Stimulated activated CD4-positive, alpha-beta T cell treated with anti-CD3 and anti-CD28 coated beads, Interleukin-15, amount 100 ng/mL, for 1 hour (primary cell): ENCODE measurements at places on chromosomes 4 and X.

- DNase-seq: no peak
These were observed 54.6 kb downstream of the SPANXN3 start for GRCh38 chrX:143462696-143463095.

- no peak for DNase-seq
These were observed 22.7 kb upstream of the SEPTIN11 start for GRCh38 chr4:76926841-76927240.

DNA sequence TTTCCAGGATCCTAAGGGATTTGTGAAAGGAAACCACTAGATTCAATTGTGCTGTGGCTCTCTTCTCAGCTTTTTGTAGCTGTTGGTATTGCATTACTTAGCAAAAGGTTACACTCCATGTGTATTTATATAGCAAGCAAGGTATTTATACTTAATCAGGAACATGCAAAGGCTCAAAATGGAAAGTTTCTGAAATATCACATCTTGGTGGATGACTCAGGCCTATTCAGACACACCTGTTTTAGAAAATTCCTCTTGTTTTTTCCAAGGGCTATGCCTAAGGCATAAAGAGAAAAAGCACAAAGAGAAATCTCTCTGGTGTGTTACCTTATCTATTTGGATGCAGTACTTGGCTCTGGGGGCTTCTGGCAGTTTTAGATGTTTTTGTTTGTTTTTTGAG lies 144.4 kb upstream of the GALNT7 start:
- DNase-seq: no peak

- no peak for DNase-seq
These were observed 9.9 kb upstream of the GASK1B start for GRCh38 chr4:158182736-158183135.

GRCh38 chr4:16001484-16001858 lies 38.5 kb upstream of the FGFBP2 start:
- DNase-seq: peak; percentile 2

- peak; percentile 24 for DNase-seq
These were observed 441 bp downstream of the SLC9B2 start for GRCh38 chr4:103075894-103076746.

DNA sequence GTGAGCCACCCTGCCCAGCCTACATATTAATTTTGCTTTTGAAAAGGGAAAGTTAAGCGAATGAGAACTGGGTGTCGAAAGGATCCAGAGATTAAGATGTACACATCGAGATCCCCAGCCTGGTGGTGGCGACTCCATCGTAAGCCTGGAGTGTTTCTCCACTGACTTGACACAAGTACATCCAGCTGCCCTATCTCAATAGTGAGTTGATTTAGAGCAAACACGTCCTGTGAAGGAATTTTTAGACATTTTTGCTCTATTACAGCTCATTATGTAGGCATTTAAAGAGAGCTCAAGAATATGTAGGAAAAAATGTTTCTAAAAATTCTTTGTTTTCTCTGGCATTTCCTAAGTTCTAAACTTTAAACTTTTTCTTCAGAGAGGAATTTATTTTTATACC lies 11.7 kb upstream of the CLDN34 start:
- DNase-seq: no peak

DNA sequence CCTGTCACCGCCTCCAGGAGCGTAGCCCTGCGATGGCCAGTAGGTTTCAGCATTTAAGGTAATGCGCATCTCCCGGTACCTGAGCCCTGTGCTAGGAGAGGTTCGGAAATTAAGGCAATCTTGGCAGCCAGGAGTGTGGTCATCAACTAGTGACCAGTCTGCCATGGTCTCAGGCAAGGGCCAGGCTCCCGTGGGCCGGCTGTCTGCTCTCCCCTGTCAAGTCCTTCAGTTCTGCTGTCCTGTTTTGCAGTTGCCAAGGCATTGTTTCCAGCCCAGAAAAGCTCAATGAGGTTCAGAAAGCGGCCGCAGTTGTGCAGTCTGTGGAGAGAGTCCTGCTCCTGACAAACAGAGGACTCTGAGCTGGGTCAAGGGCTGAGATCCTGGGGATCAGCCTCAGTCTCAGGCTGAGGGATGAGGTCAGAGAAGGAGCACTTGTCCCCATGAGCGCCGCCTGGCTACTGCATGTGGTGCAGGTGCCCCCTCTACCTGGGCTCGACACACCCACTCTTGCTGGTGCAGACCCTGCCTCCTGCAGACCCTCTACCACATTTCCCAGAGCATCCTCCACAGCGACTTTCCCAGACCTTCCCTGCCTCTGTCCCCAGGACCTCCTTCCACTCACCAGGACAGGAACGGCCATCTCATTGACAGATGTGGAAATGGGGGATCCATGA lies 53.4 kb upstream of the PSAPL1 start:
- no peak for DNase-seq

DNA sequence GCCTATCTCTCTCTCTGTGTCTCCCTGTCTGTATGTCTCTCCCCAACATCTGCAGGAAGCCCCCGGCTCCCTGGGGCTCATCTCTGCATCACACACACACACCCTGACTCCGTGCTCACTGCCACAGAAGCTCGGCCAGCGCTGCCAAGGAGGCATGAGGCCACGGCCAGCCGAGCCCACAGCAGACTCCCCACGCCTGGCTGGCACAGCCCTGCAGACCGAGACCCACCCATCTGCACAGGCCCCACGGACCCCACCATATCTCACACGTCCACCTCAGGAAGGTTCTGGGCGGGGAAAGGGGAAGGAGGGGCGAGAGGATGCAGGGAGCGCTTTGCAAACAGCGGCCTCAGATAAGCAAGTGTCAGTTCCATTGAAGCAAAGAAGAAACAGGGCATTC lies 28.5 kb upstream of the SLC25A6 start:
- DNase-seq: no peak

GRCh38 chrX:45240301-45240700 lies 39.6 kb upstream of the DIPK2B start:
- DNase-seq: no peak

DNA sequence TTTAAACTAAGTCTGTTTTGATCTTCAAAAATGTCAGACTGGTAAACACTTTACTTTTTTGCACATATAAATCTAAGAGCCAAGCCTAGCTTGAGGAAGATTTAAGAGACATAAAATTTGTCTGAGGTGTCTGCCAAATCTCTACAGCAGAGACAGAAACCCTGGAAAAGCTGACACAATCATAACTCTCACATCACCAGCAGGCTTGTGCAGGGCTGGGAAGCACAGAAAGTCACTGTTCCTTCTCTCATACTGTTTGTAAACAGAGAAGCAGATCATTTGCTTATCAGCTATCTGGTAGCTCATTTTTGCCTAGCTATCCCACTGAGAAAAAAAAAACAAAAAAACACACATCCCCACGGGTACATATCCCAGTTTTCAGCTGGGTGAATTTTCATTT lies 7.0 kb downstream of the ENOX2 start:
- DNase-seq: no peak

DNA sequence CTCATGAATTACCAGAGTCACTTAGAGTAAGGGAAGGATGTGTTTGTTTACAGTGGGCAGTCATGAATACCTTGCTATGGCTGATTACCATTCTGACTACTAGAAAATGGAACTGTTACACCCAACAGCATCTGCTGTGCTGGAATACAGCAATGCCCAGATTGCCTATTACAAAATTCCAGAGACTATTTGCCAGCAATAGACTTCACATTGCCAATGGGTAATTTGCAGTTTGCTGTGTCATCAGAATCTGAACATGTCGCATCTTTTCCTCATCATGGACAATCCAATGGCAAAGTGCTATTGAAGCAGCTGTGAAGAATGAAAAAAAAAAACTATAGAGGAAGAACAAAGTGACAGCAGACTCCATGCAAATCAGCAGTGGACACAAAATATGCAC lies 356.6 kb downstream of the CXXC4 start:
- DNase-seq: no peak

DNA sequence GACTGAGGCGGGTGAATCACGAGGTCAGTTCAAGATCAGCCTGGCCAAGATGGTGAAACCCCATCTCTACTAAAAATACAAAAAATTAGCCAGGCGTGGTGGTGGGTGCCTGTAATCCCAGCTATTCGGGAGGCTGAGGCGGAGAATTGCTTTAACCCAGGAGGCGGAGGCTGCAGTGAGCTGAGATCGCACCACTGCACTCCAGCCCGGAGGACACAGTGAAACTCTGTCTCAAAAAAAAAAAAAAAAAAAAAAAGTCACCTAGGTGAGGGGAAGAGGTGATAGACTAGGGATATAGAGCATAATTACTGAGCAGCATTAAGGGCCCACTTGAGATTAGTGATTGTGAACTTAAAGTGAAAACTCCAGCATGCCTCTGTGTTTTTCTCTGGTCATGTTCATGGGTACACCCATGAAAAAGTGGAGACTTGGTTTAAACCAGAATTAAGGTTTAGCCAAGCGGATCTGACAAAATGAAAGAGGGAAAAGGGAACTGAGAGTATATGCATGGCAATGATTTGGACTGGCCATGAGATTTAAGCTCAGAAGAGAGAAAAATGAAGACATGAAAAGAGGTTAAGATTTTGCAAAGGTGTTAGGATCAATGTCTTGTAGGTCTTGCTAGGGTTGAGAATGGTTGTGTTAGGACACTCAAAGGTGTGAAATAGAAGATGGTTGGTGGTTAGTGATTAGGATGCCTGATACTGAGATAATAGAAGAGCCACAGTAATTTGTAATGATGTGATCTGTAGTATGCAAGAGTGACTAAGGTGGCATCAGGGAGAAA lies 105.0 kb downstream of the RAB28 start:
- DNase-seq: no peak

GRCh38 chrX:130529531-130529930 lies 127.7 kb downstream of the RBMX2 start:
- DNase-seq: no peak

DNA sequence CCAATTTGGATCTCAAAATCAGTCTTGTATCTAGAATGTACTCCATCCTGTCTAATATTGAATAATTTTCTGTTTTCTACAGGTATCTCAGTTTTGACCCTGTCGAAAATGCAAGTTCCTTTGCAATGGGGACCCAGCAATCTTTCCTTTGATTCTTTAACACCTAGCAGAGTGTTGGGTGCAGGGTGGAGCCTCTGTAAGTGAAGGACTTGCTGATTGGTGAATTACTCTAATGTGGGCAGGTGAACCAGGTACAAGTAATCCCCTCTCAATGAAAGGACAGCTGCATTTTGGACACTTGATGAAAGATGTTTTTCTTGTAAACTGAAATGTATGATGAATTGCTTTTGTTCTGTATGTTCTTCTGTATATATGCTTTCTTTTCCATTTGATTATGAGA lies 54.9 kb downstream of the NWD2 start:
- no peak for DNase-seq

DNA sequence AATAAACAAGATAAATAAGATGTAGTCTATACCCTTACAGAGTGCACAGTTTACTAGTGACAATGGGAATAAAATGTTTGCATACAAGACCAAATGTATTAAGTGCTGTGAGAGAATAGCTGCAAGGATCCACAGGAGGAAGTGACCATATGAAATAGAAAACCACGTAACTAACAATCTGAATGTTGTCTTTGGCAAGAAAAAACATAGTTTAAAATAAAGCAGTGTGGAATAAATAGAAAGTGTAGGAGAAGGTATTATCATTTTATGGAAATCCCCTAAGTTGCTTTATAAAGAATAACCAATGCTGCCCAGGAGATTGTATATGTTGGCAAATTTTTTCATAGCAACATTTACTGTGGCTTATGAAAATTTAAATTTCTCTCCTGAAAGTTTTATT lies 116.1 kb downstream of the PCDH7 start:
- DNase-seq: no peak

GRCh38 chr4:144104509-144105130 lies 35.9 kb downstream of the GYPA start:
- no peak for DNase-seq

DNA sequence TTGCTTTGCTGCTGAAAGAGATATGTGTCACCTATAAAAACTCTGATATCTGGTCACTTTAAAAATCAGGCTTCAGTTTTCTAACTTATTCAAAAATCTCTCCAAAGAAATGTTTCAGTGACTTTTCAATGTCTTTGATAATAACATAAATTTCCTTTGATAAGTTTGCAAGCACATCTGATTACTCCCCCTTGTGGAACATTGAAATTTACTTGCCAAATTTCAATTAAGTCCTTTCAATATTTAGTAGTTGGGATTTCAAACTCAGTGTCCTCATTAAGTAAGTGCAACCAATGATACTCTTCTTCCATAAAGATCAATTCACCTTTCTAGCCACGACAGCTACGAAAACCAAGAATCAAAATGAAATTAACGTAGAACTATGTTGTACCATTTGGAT lies 151.3 kb upstream of the FAM47C start:
- DNase-seq: no peak

DNA sequence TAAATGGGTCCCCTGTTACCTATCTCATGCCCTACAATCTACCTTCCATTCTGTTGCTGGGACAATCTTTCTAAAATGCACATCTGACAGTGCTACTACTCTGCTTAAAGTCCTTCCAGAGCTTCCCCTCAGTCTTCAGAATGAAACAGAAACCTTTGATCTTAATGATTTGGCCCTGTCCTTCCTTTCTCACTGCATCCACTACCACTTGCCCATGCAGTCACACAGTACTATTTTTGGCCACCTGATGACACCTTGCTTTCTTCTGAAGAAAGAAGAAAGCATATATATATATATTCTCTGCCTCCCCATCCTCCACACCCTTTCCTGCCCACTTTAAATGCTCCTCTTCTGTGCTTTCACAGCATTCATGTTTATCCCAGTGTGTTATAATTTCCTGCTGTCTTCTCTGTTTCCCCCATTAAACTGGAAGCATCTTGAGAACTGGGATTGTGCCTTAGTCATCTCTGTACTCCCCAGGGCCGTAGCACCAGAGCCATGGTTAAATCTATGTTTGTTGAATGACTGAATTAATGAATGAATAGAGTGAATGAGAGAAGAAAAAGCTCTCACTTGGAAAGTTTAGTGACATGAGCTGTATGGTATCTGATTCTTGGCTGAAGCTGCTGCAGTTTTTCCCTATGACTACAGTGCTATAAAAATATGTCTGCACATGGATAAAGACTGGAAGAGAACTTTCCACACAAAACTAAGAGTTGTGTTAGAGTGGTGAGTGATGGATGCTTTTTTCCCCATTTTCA lies 56.2 kb downstream of the RTL9 start:
- no peak for DNase-seq

GRCh38 chr4:6941796-6942195 lies 32.2 kb downstream of the TBC1D14 start:
- no peak for DNase-seq

DNA sequence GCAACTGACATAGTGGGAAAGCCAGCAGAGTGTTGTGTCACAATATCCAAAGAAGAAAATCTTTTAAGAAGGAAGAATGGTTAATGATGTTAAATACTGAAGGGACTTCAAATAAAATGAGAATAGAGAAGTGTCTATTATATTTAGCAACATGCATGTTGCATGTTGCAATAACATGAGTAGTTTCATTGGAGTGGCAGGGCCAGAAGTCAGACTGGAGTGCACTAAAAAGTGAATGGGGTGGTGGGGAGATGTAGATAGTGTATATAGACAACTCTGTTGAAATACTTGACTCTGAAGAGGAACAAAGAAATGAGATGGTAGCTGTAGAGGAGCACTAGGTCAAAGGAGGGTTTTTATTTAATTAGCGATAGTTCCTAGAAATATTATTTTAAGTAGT lies 9.5 kb upstream of the AMMECR1 start:
- DNase-seq: no peak

GRCh38 chrX:2718821-2719220 lies 27.7 kb downstream of the CD99 start:
- DNase-seq: no peak
